Dorsolateral prefrontal cortex (tissue), 122 donors: ENCODE measurements at places on chromosomes 5 and 9. TPM values are rescaled to one million over a fixed set of nuclear protein-coding genes. Genes with fewer than 3 reads are reported as not detected.

DNA sequence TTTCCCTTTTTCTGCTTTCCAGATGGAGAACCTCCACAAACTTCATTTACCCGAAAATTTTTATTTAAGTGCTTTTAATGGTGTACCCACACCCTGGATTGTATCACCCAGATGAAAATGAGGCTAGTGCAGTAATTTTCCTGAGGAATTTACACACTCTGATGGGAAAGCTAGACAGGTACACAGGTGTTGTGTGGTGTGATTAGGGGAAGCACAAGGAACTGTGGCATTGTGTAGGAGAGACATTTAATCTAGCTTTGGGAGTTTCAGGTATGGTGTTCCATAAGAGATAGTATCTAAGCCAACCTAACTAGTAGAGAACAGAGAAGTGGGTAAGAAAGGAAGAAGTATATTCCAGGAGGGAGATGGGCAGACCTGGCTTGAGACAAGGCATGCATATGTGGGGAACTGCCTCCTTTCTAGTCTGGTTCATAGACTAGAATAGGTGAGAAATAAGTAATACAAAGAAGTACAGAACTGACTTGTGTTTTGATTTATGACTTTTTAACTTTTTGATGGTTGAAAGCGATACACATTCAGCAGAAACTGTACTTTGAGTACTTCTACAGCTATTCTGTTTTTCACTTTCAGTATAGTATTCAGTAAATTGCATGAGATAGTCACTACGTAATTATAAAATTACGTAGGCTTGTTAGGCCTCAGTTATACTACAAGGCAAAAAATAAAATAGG is 22.9 kb upstream of the ROPN1L start:
- no peak for DNase-seq

The TAF11L8 gene
- not detected for total RNA-seq

The LOX gene
- 2.0 TPM for total RNA-seq

The CCDC152 gene
- total RNA-seq: 3.6 TPM

- no peak for DNase-seq
Observed at GRCh38 chr5:102596113-102596512, 97.3 kb upstream of the SLCO6A1 start.

DNA sequence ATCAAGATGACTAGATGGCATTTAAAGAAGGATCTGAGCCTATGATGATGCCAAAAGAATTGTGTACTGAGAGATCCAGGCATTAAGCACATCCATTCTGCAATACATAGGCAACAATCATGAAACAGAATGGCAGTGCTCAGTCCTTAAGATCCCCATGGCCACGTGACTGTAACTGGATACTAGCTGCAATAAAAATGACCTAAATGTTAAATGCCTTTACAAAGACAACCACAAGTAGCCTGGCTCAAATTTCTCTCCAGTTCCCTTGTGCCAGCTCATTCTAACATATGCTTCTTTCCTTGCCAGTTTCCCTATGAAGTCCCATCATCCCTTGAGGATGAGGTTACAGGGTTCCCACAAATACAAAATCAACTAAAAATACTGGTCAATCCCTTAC is 148.3 kb upstream of the GHR start:
- no peak for DNase-seq

DNA sequence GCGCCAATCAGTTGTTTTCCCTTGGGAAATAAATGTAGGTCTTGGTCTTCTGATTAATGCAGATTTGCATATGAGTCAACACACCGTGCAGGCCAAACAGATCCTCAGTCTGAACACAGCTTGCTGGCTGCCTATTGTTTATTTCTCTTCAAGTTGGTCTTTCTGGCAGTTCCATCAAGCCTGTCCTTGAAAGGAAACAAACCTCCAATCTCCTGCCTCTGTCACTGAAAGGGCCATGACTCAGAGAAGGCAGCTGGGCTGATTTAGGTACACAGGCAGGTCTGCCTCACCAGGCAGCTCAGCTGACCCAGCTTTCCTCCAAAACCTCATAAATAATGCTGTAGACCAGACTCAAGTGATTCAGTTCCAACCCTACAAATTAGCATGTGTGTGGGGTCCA is 175.9 kb downstream of the MAN2A1 start:
- DNase-seq: no peak

DNA sequence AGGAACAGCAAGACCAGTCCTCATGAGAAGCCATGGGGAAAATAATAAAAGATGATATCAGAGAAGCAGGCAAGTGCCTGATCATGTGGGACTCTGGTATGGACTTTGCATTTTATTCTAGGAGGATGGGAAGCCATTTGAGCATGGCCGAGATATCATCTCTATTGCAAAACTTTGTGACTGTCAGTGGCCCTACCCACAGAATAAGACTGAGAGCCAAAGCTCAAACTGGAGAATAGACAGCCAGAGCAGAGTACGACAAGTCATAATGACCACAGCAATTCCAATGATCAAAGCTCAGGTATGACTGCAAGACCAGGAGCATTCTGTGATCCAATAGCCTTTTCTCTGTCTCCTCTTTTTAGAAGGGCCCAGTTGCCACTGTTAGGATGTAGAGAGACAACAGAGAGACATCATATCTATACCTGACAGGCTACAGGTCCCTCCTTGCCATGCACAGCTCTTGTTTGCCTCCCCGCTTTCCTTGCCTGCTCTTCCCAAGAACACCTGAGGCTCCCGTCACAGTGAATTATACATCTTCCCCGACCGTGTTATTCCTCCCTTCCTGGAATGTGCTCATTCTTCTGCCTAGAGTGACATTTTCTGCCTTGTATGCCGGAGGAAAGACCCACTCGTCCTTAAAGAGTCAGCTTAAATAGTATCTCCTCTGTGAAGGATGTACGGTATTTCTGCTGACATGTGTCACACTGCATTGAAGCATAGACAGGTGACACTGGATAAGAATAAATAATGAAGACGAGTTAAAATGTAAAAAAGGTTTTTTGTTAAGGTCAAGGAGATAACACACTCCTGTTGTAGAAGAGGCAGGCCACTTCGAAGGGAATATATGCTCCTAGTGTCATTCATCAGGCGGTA is 248.7 kb upstream of the MAP3K1 start:
- no peak for DNase-seq

The NSMF gene
- total RNA-seq: 155 TPM

GRCh38 chr5:124365361-124365801 is 381.1 kb downstream of the ZNF608 start:
- DNase-seq: no peak

The SLC6A18 gene
- not detected for total RNA-seq

DNA sequence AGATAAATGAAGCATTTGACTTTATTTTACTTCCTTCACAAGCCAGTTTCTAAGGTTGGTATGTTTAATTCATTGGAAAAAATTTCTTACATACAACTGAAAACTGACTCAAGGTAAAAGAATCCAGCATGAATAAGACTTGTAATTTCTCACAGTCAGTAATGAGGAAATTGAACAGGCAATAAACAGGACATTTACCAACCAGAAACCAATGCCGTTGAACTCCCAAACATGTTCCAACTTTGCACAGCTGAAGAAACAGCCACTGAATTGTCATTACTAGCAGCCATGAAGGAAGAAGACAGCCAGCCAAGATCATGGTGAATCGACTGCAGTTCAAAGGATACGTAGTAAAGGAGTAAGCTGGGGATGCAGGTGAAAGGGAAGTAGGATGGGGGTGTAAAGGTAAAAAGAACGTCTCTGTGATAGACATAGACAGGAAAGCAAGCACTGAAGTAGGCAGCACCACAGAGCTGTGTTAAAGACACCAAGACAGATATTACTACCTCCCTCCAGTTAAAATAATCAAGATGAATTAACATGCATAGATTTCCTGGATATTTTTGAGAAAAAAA is 21.3 kb upstream of the SLC12A2 start:
- no peak for DNase-seq

- DNase-seq: no peak
Observed at GRCh38 chr5:133041157-133041784, 10.5 kb upstream of the HSPA4 start.

DNA sequence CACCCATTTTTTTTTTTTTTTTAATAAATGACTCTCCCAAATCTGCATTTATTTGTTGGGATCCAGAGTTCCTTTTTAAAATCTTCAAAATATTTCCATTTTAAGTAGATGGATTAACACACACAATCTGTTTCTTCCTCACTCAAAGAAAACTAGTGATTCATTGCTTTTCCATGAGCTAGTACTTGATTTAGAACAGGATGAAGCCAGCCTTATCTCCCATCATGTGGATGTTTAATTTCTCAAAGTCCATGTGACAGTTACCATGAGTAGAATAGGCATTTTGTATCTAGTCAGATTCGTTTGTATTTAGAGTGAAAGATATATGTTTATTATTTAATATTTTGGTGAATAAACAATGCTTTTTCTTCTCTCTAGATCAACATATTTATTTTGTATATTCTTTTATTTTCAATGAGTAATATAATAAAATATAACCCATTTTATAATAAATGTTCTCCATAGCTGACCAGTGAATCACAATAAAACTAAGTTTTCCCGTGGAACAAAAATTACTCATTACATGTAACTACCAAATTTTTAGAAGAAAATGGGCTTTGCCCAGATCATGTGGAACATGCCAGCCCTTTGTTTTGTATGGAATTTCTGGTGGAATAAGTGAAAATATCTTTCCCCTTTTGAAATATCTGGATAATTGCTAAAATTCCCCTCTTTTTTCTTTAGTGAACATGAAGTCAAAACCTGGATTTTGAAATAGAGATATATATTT is 54.9 kb upstream of the RPS23 start:
- no peak for DNase-seq

The ODF2 gene
- 32.0 TPM for total RNA-seq

The PAIP1 gene
- 63.0 TPM for total RNA-seq

The RGS7BP gene
- total RNA-seq: 84.9 TPM

The CDC20B gene
- total RNA-seq: 0.31 TPM

GRCh38 chr5:159206368-159206767 is 3.0 kb downstream of the RNF145 start:
- DNase-seq: no peak

- DNase-seq: no peak
Observed at GRCh38 chr5:117889596-117889995, 1098.8 kb downstream of the DTWD2 start.
